ENCODE measurements at places on chromosomes 16 and 17.

DNA sequence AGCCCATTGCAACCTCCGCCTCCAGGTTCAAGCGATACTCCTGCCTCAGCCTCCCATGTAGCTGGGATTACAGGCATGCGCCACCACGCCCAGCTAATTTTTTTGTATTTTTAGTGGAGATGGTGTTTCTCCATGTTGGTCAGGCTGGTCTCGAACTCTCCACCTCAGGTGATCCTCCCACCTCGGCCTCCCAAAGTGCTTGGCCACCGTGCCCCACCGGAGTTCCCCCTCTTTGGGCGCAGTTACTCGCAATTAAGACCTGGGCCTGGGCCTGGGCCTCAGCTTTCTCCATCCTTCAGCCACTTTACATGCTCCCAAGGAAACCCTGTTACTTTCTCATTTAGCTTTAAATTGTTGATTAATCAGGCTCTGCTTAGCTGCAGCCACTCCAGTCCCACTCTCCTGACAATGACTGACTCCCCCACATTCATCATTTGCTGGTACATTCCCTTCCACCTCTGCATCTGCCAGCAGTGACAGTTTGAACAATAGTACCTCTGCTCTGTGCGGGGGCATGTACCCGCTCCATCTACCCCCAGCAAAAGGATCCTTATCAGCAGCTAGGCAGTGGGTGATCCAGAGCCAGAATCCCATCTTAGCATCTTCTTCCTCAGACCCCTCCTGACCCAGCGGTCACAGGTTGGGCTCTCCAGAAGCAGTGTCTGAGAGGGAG is 47.2 kb upstream of the SLC47A1 start:
- DNase-seq, result no peak

GRCh38 chr17:33113991-33114370 is 122.3 kb downstream of the SPACA3 start:
- DNase-seq, result no peak

GRCh38 chr16:23424292-23424958 is 28.6 kb downstream of the COG7 start:
- no peak for DNase-seq

DNA sequence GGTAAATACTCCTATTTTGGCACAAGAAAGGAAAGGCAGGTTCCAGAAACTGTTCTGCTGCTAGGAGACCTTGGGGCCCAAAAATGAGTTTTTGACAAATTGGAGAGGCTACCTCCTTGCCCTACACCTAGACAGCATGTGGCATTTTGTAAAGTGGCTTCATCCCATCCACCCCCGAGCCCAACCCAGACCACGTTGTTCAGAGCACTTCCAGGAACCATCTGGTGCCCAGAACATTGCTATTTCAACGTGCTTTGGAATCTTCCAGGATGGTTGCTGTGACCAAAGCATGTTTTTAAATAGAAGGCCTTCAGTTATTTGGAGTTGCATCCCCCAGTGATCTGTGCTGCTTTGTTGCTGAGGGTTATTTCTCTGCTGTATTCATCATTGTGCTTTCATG is 116.3 kb upstream of the TOM1L1 start:
- no peak for DNase-seq

GRCh38 chr17:79921411-79922115 is 82.3 kb upstream of the CBX4 start:
- DNase-seq, result no peak

DNA sequence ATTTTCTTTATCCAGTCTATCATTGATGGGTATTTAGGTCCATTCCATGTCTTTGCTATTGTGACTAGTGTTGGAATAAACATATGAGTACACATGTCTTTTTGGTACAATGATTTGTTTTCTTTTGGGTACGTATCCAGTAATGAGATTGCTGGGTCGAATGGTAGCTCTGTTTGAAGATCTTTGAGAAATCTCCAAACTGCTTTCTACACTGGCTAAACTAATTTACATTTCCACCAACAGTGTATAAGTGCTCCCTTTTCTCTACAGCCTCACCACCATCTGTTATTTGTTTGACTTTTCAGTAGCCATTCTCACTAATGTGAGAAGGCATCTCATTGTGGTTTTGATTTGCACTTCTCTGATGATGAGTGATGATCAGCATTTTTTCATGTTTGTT is 103.7 kb downstream of the GOSR1 start:
- DNase-seq, result no peak

GRCh38 chr16:1762879-1763520 is 8.3 kb downstream of the NME3 start:
- DNase-seq, result no peak

DNA sequence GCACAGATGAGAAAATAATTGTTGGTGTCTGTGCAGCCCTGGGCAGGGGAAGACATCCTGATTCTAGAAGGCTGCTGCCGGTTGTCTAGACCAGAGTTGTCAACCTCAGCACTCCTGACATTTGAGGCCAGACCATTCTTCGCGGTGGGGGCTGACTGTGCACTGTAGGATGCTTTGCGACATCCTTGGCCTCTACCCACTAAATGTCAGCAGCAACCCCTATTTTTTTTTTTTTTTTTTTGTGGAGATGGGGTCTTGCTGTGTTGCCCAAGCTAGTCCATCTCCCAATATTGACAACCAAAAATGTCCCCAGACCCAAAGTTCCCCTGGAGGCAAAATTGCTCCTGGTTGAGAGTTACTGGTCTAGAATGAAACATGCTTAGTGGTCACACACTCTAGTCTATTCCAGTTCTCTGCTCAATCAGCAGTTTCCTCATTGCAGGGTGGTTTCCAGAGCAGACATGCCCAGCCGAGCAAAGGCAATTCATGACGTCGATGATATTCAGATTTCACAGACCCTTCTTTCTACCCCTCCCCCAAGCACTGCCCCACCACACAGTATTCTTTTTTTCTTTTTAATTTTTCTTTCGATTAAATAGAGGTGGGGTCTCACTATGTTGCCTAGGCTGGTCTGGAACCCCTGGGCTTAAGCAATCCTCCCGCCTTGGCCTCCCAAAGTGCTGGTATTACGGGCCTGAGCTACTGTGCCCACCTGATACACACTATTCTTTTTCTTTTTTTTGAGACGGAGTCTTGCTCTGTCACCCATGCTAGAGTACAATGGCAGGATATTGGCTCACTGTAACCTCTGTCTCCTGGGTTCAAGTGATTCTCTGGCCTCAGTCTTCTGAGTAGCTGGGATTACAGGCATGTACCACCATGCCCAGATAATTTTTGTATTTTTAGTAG is 9.0 kb downstream of the C17orf99 start:
- no peak for DNase-seq

DNA sequence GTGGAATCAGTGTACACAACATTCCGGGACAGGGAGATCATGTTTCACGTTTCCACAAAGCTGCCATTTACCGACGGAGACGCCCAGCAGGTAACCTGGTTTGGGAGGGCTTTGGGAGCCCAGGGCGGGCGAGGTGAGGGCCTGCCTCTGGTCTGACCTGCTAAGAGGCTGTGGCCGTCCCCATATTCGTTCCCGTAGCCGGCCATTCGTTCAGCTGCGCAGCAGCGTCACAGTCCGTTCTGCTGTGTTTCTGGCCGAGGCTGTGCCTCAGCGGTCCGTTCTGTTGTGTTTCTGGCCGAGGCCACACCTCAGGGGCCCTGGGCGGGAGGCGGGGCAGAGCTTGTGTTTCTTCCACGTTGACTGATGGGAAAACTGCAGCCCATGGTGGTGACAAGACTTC is 68.0 kb downstream of the OR1D5 start:
- no peak for DNase-seq

DNA sequence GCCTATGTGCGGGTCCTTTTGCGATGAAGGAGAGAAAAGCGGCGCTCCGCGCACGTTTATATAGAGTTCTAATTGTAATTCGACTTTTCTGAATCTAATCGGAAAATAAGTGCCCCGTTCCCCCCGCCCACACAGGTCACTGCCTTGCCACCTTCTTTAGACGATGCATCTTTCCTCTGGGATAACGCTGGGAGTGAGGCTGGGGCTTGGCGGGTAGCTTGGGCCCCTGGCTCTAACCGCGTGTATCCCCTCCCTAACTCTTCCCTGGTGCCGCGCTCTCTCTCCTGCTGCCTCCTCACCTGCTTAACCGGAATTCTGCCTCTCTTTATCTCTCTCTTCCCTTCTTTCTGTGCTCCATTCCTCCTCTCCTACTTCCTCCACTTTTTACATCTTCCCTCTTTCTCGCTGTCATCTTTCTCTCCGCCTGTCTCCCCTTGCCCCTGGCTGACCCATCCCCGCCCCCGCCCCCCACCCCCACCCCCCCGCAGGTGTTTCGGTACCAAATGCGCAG is 2.6 kb downstream of the LHX1 start:
- DNase-seq, result no peak

- DNase-seq, result no peak
These were observed 86.4 kb upstream of the LGALS9 start for GRCh38 chr17:27544350-27545131.

All from NCI-H524 treated with DMSO at 0.1 percent for 48 hours (cell line).